ENCODE measurements at places on chromosomes 11 and 22. TPM values are rescaled to one million over a fixed set of nuclear protein-coding genes. Genes with fewer than 3 reads are reported as not detected.

- peaks cover 2% of the 10 kb centered on the region for H3K4me1 ChIP-seq
- no peak overlapping the region for H3K27ac ChIP-seq
- peaks cover 21% of the 10 kb centered on the region for H3K27me3 ChIP-seq
- DNase-seq = no peak
Observed at GRCh38 chr11:107688322-107688918, 23.4 kb downstream of the SLN start.

- DNase-seq = no peak
- no peak overlapping the region for H3K27ac ChIP-seq
- H3K4me3 ChIP-seq = no peak overlapping the region
- no peaks in the 10 kb centered on the region for H3K36me3 ChIP-seq
- no peaks in the 10 kb centered on the region for H3K27me3 ChIP-seq
Observed at GRCh38 chr22:39468487-39469325, 11.9 kb downstream of the MGAT3 start.

DNA sequence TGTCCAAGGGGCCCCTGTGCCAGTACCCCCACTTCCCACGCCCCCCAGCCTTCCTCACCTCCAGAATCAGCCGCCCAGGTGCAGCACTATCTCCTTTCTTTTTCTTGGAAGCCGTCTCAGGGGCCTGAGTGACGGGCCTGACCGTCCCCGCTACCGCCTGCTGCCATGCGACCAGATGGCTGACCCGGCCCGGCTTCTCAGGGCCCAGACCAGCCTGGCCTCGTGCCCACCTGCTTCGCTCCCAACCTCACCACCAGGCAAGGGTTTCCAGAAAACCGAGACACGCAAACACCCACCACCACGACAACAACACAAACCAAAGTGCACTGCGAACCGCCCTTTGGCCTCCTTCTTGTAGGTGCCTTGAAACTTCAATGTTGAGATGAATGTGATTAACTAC lies 39.1 kb downstream of the MACROD1 start:
- no peak overlapping the region for H3K4me3 ChIP-seq
- peaks cover under 1% of the 10 kb centered on the region for H3K4me1 ChIP-seq

DNA sequence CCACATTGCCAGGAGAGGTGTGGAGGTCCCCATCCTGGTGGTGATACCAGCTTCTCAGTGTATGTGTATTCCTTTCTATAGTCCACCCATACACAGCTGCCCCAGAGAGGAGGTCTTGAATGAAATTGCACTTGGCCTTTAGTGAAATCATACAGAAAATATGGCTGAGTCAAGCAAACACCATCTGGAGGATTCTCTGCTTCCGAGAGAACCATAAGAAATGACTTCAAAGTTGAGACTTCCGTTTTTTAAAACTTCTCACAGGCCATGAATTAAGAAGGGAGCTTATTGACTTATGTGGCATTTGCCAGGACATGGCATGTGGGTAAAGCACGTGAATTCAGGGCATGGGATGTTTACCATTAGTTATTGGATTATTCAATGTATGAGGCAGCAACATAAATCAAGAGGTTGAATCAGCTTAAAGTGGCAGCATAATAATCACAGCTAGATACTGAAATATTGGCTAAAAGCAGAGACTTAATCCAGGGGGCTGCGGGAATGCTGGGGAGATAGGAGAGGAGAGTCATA lies 119.1 kb upstream of the MTNR1B start:
- H3K27me3 ChIP-seq = no peaks in the 10 kb centered on the region
- no peaks in the 10 kb centered on the region for H3K36me3 ChIP-seq
- no peak overlapping the region for H3K27ac ChIP-seq
- H3K4me3 ChIP-seq = no peak overlapping the region

DNA sequence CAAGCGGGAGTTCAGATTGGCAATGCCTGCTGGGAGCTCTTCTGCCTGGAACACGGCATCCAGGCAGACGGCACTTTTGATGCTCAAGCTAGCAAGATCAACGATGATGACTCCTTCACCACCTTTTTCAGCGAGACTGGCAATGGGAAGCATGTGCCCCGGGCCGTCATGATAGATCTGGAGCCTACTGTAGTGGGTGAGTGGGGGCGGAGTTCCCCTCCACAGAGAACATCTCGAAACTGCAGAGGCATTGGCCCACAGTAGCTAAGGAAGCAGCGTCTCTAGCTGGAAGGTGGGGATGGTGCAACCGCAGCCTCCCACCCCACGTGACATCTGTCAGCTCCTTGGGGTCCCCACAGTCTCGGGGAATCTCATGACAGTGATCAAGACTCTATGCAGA lies 10.9 kb downstream of the TUBA8 start:
- no peak for DNase-seq
- no peak overlapping the region for H3K27ac ChIP-seq
- H3K4me1 ChIP-seq = no peaks in the 10 kb centered on the region
- peaks cover 5% of the 10 kb centered on the region for H3K36me3 ChIP-seq
- H3K27me3 ChIP-seq = no peaks in the 10 kb centered on the region

The F2 gene
- total RNA-seq = 0.19 TPM

The APOBEC3H gene
- not detected for total RNA-seq

DNA sequence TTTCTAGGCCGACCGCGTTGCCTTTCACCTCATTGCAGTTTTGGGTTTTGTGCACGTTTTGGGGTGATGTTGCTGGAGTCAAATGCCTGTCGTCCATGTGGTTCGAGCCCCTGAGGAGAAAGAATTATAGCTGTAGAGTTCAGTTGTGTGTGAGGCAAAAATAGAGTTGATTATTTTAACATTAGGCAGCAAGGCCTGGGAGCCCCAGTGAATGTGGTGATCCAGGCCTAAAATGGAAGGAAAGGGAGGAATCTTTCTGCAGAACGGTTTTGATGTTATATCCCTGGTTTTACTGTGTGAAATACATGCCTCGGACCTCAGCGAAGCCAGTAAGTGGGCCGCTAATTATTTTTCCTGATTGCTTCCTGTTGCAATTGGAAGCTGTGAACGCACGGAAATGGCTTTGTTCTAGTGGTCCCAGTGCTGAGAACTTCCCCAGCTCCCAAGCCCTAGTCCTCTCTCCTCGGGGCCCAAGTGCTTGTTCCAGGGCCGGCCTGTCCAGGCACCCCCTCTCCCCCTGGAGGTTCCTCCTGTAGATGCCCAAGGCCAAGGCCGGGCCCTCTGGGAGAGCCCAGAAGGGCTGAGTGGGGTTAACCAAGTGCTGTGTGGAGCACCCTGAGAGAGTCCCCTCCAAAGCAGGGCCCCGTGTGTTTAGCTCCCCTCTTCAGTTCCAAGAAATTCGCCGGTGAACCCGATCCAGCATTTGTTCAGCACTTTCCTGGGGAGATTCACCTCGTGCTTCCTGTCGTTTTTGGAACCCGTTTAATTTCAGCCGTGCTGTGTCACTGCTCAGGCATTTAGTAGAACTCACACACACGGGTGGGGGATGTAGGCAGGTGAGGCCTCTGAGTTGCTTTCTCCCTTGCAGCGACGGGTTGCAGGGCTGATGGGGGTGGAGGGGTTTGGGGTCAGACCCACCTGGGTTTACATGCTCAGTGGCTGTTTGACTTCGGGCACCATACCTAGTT lies 2.1 kb downstream of the LRP5 start:
- DNase-seq = no peak
- no peaks in the 10 kb centered on the region for H3K27me3 ChIP-seq
- H3K36me3 ChIP-seq = no peaks in the 10 kb centered on the region
- H3K4me1 ChIP-seq = peaks cover 61% of the 10 kb centered on the region

DNA sequence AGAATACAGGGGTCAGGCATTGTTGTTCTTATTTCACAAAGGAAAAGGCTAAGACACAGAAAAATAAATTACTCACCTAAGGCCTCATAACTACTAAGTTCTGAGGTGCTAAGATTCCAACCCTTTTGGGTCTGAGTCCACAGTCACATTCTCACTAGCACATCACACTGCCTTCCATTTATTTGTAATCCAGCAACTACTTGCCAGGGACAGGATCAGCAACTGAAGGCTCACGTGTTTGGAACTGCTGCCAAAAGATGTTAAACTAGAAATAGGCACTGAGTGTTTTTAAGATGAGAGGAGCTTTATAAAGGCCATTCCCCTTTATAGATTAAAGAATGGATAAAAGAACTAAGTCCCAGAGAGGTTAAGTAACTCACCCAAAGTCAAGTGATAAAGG lies 58.0 kb downstream of the CADM1 start:
- H3K4me1 ChIP-seq = no peaks in the 10 kb centered on the region
- DNase-seq = no peak
- no peak overlapping the region for H3K27ac ChIP-seq
- no peak overlapping the region for H3K4me3 ChIP-seq
